ENCODE measurements at places on chromosomes 6 and 20.

GRCh38 chr20:51480507-51481270, 61.8 kb downstream of the NFATC2 start:
- no peak for DNase-seq

GRCh38 chr20:2889209-2889608, 15.9 kb downstream of the PTPRA start:
- DNase-seq: no peak

DNA sequence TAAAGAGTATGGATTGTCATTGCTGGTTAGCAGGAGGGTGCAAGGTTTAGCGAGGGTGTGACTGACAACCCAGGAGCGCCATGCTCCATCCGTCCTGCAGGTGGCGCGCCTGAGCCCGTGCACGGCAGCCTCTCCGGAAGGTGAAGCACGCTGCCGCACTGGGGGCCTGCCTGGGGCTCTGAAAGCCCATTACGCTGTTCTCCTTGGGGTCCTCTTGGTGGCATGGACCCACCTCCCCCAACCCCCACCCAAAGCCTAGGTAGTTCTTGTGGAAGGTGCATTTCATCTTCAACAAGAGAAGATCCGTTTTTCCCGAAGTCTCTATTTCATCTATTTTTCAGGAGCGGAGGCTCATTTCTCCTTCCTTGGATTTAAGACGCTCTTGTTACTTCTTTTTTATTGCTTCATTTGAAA, 197.4 kb upstream of the KCNG1 start:
- no peak for DNase-seq

GRCh38 chr20:23873370-23874015, 6.1 kb downstream of the CST5 start:
- no peak for DNase-seq

- no peak for DNase-seq
These were observed 93.4 kb upstream of the NXT1 start for GRCh38 chr20:23257106-23257761.

DNA sequence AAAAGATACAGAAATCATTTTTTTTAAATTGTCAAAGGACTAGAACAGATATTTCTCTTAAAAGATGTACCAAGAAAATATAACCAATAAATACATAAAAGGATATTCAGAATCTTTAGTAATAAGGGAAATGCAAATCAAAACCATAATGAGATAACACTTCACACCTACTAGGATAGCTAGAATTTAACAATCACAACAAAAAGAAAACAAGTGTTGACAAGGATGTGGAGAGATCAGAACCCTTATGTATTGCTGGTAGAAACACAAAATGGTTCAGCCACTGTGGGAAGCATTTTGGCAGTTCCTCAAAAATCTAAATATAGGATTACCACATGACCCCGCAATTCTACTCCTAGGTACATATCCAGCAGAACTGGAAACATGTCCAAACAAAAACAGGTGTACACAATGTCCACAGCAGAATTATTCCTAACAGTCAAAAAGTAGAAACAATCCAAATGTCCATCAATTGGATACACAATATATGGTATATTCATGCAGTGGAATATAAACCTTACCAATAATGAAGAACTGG, 211.0 kb downstream of the LRFN2 start:
- no peak for DNase-seq

Measured in cortex of kidney (tissue), 1 donor.